NCI-H774 (cell line): ENCODE measurements at places on chromosomes 2 and 18.

DNA sequence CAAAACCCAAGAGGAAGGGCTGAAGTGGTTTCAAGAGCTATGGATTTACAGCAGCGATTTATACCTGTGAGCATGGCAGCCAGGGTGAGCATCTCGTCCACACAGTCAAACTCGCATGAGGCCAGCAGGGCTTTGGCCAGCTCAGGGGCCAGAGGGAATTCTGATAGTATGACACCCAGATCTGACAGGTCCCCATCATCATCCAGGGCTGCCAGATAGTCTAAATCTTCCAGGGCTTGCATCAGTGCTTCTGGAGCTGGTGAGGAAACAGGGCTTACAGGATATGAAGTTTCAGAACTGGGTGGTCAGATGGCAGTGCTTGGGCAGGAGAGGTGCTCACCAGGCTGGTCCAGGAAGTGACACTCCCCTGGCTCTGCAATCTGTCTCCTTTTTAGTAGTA is 3.5 kb downstream of the DQX1 start:
- DNase-seq = no peak

- DNase-seq = no peak
These were observed 95.9 kb downstream of the POLE4 start for GRCh38 chr2:75054296-75054695.

DNA sequence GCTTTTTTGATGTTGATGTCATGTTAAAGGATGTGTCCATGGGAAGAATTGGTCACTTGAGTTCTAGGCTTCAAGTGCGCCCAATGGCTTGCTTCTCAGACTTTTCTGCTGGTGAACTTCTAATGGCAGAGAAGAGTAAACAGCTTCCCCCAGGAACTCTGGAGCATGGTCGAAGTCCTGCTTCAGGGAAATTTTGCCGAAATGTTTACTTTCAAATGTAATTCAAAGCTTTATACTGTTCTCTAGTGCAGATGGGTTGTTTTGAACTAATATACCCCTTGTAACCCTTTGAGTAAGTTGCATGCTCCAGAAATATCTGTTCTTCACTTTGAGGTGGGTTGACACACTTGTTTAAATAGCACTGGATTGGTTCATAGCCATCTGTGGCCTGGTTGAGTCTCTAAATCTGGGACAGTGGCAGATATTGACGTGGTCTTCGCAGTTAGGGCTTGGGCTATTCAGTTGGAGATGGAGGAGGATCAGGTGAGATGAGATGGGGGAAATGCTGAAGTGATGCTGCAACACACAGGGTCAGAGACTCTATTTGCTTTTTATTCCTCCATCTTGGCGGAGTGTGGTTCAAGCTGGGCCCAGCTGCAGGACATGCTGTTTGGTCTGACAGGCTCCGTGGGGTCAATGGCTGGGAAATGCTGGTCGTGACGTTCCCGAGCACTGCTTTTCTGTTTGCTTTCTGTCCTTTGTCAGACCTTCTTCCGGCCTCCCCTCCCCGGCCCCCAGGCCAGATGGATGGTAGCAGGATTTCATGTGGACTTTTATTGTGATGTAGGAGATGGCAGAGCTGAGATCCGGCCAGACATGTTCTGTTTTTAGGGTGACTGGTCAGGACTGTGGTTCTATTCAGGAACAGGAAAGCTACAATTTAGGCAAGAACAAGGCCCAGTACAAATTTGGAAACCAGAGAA is 35.9 kb downstream of the MYO1B start:
- no peak for DNase-seq

DNA sequence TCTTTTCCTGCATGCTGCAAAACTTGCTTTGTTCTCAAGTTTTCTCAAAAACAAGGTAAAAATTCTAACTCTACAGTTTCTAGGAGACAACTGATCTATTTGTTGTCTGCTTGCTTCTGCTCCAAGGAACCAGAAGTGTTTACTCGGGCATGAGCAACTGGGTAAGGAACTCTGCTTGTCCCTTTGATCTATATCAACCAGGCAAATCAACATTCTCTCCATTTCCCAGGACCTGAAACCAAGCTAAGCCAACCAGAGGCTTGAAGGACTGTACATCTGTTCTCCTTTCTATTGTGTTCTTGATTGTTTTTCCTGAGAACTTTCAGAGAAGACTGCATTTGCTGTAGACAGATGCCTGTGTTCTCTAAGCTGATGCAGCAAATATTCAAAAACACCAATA is 335.0 kb upstream of the KCNH7 start:
- no peak for DNase-seq

GRCh38 chr2:121489284-121489683 is 41.4 kb upstream of the RNU4ATAC start:
- peak; percentile 73 for DNase-seq

- no peak for DNase-seq
These were observed 2.2 kb downstream of the C1D start for GRCh38 chr2:68060652-68061051.

DNA sequence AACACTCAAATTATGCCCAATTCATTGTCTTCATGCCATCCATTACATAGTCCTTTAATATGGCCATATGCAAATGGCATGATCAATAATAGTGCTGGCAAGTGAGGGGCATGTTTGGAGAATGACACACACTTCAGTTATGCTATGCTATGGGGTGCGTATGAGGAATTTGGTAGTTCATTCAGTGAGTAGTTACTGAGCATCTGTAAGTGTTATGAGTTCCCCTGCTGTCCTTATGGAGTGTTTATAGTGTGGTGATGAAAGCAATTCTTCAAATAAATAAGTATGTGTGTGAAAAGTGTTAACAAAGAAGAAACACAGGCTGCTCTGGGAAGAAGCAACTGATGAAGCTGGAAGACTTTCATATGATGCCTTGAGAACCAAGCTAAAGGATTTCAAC is 383.7 kb upstream of the SLC14A2 start:
- DNase-seq = no peak

DNA sequence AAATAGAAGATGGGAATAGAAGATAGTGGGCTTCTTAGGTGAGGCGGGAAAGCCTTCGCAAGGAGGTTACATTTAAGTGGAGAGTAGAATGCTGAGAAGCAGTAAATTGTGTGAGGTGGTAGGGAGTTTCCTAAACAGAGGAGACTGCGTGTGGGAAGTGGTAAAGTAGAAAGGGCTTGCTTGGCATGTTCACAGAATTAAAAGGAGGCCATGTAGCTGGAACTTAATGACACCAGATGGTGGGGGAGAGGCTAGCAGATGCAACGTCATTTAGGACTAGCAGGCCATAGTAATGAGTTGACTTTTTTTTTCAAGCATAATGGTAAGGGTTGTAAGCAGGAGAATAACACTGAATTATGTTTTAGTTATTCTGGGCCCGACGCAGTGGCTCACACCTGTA is 13.0 kb upstream of the RTN4 start:
- DNase-seq = no peak

GRCh38 chr2:41038408-41038807 is 586.5 kb upstream of the SLC8A1 start:
- no peak for DNase-seq

- DNase-seq = no peak
These were observed 43.3 kb upstream of the ZCCHC2 start for GRCh38 chr18:62479574-62479973.

DNA sequence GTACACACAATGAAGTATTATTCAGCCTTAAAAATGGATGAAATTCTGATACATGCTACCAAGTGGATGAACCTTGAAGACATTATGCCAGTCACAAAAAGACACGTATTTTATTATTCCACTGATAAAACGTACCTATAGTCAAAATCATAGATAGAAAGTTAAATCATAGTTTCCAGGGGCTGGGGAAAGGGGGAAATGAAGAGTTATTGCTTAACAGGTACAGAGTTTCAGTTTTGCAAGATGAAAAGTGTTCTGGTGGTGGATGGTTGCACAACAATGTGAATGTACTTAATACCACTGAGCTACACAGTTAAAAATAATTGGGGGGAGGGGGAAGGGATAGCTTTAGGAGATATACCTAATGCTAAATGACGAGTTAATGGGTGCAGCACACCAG is 279.0 kb upstream of the STON1 start:
- no peak for DNase-seq

GRCh38 chr2:144078802-144079724 is 440.9 kb downstream of the ZEB2 start:
- peak; percentile 19 for DNase-seq

DNA sequence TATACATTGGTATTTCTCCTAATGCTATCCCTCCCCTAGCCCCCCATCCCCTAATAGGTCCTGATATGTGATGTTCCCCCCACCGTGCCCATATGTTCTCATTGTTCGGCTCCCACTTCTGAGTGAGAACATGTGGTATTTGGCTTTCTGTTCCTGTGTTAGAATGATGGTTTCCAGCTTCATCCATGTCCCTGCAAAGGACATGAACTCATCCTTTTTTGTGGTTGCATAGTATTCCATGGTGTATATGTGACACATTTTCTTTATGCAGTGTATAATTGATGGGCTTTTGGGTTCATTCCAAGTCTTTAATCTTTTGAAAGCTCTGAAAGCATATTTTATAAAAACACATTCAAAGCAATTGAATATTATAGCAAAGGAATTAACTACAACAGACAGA is 1169.4 kb upstream of the ZEB2 start:
- no peak for DNase-seq

DNA sequence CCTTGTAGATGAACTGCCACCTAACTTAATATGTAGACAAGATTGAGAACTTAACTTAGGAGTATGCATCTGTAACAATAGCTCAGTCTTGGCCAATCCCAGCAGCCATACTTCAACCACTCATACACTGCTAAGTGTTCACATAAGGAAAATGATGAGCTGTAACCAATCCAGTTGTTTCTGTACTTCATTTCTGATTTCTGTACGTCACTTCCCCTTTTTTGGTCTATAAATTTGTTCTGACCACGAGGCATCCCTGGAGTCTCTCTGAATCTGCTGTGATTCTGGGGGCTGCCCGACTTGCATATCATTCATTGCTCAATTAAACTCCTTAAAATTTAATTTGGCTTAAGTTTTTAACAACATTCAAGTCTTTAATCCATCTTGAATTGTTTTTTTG is 6.4 kb downstream of the SH3YL1 start:
- DNase-seq = no peak

DNA sequence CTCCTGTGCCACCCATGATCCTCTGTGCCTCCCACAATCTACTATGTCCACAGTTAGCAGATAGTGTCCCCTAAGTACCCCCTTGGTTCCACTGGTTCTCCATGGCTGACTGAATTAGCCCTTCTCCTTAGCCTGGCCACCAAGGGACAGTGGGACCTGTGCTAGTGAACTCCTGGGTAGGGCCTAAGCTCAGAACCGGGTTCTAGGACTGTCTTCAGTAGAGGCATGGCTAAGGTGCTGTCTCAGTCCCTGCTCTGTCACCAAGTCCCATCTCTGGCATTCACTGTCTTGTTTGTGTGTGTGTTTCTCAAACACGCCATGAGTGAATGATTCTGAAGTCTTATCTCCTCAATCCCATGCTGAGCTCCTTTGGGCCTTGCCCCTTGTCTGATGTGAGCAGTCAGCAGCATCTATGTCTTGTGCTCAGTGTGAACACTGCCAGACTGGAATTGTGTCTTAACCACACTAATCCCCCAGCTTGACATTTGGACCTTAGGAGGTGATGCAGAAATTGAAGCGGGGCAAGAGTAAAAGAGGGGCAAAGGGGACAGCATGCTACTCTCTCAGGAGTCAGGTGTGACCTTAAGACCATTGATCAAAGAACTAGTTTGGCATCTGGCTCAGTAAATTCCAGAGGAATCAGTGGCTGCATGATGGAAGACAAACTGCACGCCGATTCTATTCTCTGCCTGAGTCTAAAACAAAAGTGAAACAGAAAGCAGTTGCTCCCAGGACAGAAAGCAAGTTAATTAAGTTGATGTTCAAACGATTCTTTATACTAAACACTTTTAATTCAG is 190.5 kb downstream of the ALPK2 start:
- no peak for DNase-seq

GRCh38 chr2:231708773-231709635 is 679 bp downstream of the PTMA start:
- DNase-seq = peak; percentile 32

DNA sequence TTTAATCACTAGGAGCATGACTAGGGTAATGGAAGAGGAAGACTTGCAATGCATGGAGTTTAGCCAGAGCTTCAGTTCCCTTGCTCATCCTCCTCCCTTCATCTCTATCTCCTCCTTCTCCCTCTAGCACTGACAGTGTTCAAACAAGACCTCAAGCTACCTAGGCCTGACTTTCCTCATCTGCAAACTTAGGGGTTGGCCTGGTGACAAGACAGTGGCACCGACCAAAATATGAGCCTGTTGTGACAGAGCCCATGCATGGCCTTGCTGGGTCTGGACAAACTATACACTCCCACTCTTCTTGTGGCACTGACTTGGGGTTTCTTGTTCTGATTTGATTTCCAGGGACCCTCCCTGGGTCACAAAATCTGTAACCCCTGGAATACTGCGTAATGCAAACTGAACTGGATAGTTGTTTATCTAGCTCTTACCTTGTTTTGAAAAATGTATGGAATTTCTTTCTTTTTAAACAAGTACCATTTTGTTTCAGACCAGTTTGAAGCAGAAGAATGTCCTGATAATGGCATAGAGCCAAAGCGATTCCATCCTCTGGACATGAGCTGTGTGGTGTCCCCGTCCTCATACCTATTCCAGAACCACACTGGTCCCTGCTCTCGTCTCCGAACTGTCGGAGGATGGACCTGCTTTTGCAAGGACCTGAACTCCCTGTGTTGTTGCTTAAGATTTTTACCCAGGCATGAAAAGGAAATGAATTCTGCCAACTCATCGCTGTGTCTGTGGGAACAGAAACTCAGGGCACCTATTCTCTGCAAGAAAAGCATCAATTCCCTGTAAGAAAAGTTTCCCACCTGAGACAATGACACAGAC is 33.4 kb upstream of the PPP4R1 start:
- no peak for DNase-seq

DNA sequence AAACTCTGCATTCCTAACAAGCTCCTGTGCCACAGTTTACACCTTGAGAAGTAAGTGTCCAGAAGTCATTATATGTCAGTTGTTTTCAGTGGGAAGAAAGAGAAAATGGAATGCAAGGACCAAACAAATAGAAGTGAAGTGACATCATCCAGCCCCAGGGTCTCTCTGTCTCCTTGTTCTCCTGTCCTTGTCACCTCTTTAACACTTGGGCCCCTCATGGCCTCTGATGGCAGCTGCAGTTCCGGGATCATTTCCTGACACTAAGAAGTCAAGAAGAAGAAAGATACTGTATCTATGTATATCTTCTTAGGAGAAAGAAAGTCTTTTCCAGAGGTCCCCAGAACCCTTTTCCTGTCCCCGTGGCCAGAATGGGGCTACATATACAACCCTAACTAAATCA is 2.8 kb upstream of the CFAP221 start:
- no peak for DNase-seq

DNA sequence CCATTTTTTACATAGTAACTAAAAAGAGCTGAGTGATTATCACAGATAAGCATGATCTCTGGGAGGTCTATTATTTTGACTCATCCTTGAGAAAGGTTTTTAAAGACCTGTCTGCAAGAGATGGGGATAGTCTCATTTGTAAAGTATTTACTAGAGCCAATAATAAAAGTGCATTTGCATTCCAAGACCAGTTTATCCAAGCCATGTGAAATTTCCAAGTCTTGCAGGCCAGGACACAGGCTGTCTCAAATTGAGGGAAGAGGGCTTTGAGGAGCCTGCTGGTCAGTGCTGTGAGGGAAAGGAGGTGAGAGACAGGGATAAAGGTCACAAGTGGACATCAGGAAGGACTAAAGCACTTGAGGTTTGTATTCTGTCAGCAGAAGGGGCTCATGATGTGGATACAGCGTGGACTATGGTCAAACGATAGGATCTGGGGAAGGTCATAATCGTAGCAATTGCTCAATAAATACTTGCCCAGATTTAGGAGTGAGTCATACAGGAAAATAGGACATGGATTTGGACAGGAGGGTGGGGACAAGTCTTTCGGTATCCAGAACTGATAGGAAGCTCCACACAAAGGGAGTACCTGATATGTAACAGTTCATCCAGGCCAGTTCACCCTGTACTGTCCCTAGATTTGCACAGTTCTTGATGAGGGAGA is 6.6 kb upstream of the CDH2 start:
- no peak for DNase-seq
